ENCODE measurements at places on chromosomes 13 and 19. TPM values are rescaled to one million over a fixed set of nuclear protein-coding genes. Genes with fewer than 3 reads are reported as not detected.

Gene SLC17A7
- total RNA-seq: not detected

- no peaks in the 10 kb centered on the region for H3K27me3 ChIP-seq
- H3K36me3 ChIP-seq: no peaks in the 10 kb centered on the region
- H3K4me1 ChIP-seq: no peaks in the 10 kb centered on the region
- H3K27ac ChIP-seq: no peak overlapping the region
These were observed 65.2 kb downstream of the SOX1 start for GRCh38 chr13:112132142-112132541.

- no peak overlapping the region for H3K4me3 ChIP-seq
- DNase-seq: peak; percentile 79
- H3K36me3 ChIP-seq: no peaks in the 10 kb centered on the region
- H3K4me1 ChIP-seq: no peaks in the 10 kb centered on the region
- H3K27me3 ChIP-seq: no peaks in the 10 kb centered on the region
- no peak overlapping the region for H3K27ac ChIP-seq
These were observed 38.7 kb downstream of the NFIX start for GRCh38 chr19:13033819-13034611.

Gene PABPC3
- not detected for total RNA-seq
